Spleen (tissue), 13 donors: ENCODE measurements at places on chromosomes 5 and 9. TPM values are rescaled to one million over a fixed set of nuclear protein-coding genes. Genes with fewer than 3 reads are reported as not detected.

- no peaks in the 10 kb centered on the region for H3K27me3 ChIP-seq
- no peak overlapping the region for H3K27ac ChIP-seq
- H3K4me1 ChIP-seq = peaks cover 5% of the 10 kb centered on the region
- H3K36me3 ChIP-seq = peaks cover 8% of the 10 kb centered on the region
Observed at GRCh38 chr9:94065535-94065961, 18.7 kb upstream of the PTPDC1 start.

- H3K36me3 ChIP-seq = no peaks in the 10 kb centered on the region
Observed at GRCh38 chr9:68904454-68904853, 109.5 kb downstream of the PRKACG start.

DNA sequence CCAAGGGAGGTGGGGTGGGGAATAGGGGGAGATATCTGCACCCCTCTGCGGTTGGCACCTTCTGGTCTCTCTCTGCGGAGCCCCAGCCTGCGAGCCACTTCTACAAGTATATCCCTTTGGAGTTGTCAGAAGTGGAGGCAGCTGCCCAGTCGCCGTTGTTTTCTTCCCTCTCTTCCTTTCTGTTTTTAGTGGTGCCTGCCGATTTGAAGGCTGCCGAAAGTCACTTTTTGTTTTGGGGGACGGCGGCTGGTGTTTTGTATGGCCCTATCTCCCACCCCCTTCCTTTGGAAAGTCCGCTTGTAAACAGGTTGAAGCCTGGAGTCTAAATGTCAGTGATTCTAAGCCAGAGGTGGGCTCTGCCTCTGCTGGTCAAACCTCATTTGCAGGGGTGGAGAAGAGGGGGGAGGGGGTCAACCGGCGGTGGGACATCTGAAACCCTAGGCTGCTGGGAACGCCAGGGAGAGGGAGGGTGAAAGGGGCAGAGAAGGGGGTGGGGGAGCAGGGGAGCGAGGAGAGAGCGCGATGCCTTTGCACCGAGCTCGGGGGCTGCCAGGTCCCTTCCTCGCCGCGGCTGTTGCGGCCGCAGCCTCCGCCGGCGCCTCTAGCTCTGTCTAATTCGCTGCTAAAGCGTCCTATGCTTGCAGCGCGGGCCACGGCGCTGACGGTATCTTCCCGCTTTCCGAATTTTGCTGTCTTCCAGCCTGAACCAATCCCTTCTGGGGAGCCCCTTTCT lies at the start of gene FGF10:
Gene FGF10 (minus strand): TSS at position 331 of the 733 bp plus-strand sequence. CDS start 738 bp downstream, outside the sequence.
- no peaks in the 10 kb centered on the region for H3K36me3 ChIP-seq
- DNase-seq = no peak
- H3K27me3 ChIP-seq = peaks cover 39% of the 10 kb centered on the region

The IFNA13 gene
- total RNA-seq = not detected

DNA sequence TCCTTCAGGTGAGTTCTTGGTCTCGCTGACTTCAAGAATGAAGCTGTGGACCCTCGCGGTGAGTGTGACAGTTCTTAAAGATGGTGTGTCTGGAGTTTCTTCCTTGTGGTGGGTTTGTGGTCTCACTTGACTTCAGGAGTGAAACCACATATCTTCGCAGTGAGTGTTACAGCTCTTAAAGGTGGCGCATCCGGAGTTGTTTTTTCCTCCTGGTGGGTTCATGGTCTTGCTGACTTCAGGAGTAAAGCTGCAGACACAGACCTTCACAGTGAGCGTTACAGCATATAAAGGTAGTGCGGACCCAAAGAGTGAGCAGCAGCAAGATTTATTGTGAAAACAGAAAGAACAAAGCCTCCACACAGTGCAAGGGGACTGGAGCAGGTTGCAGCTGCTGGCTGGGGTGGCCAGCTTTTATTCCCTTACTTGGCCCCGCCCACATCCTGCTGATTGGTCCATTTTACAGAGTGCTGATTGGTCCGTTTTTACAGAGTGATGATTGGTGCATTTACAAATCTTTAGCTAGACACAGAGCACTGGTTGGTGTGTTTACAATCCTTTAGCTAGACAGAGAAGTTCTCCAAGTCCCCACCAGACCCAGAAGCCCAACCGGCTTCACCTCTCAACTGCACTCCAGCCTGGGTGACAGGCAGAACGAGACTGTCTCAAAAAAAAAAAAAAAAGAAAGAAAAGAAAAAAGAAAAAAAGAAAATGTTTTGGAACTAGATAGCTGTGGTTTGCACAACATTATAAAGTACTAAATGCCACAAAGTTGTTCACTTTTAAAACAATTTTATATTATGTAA lies 9.1 kb upstream of the ERMP1 start:
- no peak for DNase-seq
- peaks cover 55% of the 10 kb centered on the region for H3K4me1 ChIP-seq
- H3K4me3 ChIP-seq = no peak overlapping the region
- no peaks in the 10 kb centered on the region for H3K27me3 ChIP-seq

GRCh38 chr5:20604992-20605391 lies 617.0 kb upstream of the CDH18 start:
- H3K27ac ChIP-seq = no peak overlapping the region
- H3K36me3 ChIP-seq = no peaks in the 10 kb centered on the region
- no peaks in the 10 kb centered on the region for H3K4me1 ChIP-seq
- DNase-seq = no peak
- H3K4me3 ChIP-seq = no peak overlapping the region

DNA sequence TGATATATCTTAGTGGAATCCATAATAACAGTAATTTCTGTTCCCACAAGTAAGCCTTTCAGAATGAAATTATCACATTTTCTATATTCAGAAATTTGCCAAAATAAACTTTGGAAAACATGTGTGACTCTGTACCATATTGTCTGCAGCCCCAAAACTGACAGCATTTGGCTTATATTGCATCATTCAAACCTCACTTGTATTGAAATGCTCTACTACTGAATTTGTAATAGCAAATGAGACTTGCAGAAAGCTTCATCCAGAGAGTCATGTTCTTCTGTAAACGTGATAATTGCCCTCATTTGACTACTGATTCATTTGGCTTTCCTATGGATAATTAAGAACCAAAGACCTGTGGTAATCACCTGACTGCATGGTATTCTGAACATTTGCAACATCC lies 1249.5 kb upstream of the CDH18 start:
- no peak for DNase-seq
- no peak overlapping the region for H3K27ac ChIP-seq
- no peaks in the 10 kb centered on the region for H3K4me1 ChIP-seq
- H3K4me3 ChIP-seq = no peak overlapping the region
- no peaks in the 10 kb centered on the region for H3K27me3 ChIP-seq
- H3K36me3 ChIP-seq = no peaks in the 10 kb centered on the region
